CD4-positive, alpha-beta T cell treated with Interleukin-4 for 4 hours (primary cell): ENCODE measurements at places on chromosomes 4 and X.

- no peak for DNase-seq
Observed at GRCh38 chrX:126165721-126166461, at the start of gene DCAF12L2. TSS of gene DCAF12L2 (minus strand) at chrX:126166289. CDS start at chrX:126165924, 365 bp downstream.

DNA sequence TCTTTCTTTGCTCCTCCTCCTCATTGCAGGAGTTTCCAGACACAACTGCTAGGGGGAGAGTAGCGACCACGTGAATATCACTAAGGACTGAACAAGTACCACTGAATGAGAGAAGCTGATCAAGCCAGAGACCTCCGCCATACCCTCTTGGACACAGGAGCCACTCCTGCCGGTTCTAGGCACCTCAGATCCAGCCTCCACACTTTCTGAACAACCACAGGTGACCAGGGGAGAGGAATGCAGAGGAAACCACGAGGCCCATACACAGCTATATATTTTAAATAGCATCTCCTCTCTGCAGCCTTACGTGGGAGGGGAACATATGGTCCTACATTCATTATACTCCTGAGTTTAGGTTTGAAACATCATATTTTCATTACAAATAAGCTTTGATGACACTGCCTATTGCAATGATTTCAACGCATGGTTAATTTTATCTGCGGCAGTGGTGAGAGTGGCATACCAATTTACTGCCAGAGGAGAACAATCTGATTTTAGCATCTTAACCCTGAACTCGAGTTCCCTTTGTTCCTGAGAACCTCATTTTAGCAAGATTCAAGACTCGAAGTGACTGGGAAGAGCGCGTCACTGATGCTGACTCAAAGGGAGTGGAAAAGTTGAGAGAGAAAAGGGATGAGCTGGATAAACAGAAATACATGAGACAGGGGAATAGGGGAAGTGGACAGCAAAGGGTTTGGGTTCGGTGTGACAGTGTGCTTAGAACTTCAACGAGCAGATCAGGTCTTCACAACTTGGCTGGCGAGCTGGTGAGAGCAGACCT is 231.7 kb upstream of the PPARGC1A start:
- no peak for DNase-seq

DNA sequence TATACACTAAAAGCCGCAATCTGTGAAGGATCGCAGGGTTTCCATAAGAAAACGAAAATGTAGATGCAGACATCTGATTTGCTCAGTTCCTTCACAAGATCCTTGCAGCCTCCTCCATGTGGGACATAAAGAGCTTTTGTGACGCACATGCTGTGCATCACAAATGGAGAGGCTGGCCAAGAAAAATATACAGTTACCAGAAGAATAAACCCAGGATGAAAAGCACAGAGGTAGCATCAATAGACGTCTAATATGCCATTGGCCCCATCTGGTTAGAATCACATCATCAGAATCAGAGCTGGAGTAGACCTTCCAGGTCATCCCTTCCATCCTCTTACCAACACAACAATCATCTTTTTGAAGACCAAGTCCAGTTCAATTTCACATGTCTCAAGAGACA is 517.4 kb downstream of the RAB28 start:
- DNase-seq, result no peak

DNA sequence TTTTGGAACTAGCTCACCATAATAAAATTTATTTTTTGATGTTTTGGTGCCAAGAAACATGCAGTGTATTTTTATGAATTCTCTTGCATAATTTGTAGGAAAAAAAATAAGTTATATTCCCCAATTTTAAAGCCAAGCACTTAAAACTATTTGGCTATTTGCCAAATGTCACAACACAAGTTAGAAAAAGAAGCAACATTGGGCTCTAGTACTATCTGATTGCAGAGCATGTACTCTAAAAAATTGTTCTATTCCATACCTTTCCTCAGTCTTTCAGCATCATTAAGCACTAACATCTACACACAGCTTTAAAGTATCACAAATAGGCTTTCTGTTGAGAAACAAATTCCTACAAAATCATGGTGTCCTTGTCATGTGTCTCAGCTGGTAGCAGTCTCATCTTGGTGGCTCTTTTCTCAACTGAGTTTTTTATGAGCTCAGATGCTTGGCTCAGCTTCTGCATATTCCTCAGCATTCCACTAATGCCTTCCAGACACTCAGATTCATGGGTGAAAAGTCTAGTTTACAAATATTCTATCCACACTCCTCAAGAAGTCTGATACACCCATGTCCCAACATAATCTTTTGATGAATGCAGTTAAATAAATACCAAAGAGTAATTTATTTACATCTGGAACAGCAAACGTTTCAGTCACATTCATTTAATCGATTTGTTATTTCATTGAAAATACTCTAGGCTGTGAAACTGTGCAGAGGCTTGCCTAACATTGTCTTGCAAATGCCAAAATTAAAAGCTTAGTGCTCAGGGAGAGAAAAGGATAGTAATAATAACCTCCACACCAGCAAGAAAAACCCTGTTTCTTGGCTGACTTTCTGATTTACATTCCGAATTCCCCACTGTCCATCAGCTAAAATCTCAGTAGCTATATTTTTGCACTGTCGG is 2209.9 kb downstream of the PCDH7 start:
- no peak for DNase-seq

DNA sequence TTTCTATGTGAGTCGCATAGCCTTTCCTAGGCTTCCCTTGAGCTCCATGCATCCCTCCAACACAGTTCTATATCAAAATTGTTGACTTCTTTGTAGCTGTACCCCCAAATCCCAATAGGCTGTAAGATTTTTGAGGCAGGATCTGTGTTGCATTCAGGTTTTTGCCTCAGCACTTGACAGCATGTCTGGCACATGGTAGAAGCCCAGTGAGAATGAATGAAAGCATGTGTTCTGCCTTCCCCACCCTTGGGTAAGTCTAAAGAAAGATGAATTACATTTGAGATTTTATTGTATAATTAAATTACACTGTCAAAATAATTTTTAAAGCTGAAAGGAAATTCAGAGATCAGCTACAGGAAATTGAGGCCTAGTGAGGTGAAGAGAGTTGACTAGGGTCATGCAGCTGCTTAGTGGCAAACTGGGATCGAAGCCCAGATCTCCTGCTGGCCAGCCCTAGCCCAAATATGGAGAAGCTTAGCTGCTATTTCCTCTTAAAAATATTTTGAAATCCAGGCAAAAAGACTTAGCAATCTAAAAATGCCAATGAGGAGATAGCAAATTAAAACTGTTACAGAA is 122.5 kb downstream of the SPATA18 start:
- DNase-seq, result no peak

DNA sequence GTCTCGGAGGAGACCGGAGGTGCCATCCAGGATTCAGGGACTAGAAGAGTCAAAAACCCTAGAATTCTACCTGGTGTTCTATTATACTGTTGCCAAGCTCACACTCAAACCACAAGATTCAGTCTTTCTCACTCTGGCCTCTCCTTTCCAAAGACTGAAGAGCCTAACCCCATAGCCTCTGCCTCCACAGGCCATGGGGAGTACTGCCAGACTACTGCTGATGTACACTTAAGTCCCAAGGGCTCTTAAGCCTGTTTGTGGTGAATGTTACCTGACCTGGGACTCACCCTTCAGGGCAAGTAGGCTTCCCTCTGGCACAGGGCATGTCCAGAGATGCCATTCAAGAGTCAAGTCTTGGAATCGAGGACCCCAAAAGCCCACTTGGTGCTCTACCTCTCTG is 58.9 kb upstream of the IRS4 start:
- no peak for DNase-seq

DNA sequence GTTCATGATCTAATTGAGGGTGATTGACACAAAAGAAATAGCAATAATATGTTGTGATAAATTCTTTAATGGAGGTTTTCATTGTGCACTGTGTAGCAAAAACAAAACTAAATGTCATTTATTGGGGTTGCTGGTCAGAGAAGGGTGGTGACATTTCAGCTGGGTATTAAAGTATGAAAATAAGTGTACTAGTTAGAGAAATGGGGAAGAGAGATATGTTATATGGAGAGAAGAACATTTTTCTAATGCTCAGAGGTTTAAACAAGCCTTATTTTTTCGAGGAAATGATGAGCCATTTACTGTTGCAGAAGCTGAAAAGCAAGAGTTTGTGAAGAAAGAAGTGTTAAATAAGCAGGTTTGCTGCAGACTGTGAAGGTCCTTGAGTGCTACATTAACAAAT is 142.7 kb upstream of the PAQR3 start:
- no peak for DNase-seq

- DNase-seq, result no peak
Observed at GRCh38 chrX:78839711-78840110, 92.2 kb downstream of the LPAR4 start.

- DNase-seq, result no peak
Observed at GRCh38 chr4:182969651-182970279, 52.6 kb upstream of the DCTD start.

- DNase-seq, result no peak
Observed at GRCh38 chrX:10054396-10054795, 87.2 kb downstream of the CLDN34 start.

GRCh38 chr4:39568805-39569204 is 41.6 kb upstream of the UGDH start:
- DNase-seq, result peak; percentile 9

GRCh38 chr4:174317531-174317930 is 33.8 kb downstream of the CEP44 start:
- DNase-seq, result no peak

- no peak for DNase-seq
Observed at GRCh38 chrX:50436797-50437196, 33.8 kb downstream of the DGKK start.

- DNase-seq, result no peak
Observed at GRCh38 chr4:89570931-89571330, 263.3 kb upstream of the GPRIN3 start.

- DNase-seq, result no peak
Observed at GRCh38 chr4:114178392-114178791, 198.9 kb upstream of the ARSJ start.

DNA sequence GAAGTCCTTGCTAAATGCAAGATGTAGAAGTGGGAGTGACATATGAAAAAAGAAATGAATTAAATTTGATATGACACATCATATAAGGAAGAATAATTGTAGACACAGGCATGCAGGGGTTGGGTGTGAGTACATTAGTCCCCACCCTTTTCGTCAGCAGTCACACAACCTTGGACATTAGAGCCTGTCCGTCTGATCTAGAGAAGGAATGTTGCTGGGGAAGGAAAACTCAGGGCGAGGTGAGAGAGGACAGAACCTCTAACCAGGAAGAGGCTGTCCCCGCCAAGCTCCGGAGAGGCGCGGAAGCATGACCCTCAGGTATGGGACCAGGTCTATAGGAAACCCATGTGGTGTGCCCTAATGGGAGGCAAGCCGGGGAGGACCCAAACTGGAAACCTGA is 102.1 kb downstream of the RELL1 start:
- DNase-seq, result no peak

GRCh38 chrX:3550160-3550751 is 163.2 kb downstream of the PRKX start:
- no peak for DNase-seq
